ENCODE measurements at places on chromosomes 1 and 21. TPM values are rescaled to one million over a fixed set of nuclear protein-coding genes. Genes with fewer than 3 reads are reported as not detected.

DNA sequence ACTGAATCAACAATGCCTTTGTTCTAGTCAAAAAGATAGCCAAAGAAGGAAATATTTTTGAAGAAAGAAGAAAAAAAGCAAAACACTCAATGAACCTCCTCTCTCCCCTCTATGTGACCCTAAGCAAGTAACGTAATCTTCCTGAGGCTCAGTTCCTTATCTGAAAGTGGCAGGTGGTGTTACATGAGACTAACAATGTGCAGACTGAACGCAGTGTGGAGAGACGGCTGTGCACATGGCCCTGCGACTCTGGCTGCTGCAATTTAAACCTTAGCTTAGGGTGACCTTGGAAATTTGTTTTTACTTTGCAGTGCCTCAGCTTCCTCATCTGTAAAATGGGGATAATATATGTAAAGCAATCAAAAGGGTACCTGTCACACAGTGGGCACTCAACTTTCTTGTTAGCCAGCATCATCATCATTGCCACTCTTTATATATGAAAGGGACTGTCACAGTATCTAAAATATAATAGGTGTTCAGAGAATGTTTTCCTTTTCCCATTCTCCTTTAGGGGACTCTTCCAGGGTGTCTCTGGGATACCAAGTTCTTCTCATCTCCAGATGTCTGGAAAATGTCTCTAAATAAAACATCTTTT is 100.1 kb upstream of the JUN start:
- DNase-seq, result no peak

TMPRSS2 gene
- total RNA-seq, result 22.6 TPM

DNA sequence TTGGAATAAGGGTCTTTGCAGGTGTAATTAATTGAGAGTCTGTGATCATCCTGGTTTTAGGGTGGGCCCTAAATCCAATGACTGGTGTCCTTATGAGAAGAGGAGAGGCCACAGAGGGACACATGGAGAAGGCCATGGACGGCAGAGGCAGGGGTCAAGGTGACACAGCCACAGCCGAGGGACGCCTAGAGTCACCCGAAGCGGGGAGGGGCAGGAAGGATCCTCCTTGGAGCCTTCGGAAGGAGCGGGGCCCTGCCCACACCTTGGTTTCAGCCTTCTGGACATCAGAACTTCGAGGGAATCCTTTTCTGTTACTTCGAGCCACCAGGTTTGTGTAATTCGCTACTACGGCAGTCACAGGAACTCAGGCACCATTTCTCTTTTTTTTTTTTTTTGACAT is 31.1 kb downstream of the RRP1 start:
- DNase-seq, result no peak

DNA sequence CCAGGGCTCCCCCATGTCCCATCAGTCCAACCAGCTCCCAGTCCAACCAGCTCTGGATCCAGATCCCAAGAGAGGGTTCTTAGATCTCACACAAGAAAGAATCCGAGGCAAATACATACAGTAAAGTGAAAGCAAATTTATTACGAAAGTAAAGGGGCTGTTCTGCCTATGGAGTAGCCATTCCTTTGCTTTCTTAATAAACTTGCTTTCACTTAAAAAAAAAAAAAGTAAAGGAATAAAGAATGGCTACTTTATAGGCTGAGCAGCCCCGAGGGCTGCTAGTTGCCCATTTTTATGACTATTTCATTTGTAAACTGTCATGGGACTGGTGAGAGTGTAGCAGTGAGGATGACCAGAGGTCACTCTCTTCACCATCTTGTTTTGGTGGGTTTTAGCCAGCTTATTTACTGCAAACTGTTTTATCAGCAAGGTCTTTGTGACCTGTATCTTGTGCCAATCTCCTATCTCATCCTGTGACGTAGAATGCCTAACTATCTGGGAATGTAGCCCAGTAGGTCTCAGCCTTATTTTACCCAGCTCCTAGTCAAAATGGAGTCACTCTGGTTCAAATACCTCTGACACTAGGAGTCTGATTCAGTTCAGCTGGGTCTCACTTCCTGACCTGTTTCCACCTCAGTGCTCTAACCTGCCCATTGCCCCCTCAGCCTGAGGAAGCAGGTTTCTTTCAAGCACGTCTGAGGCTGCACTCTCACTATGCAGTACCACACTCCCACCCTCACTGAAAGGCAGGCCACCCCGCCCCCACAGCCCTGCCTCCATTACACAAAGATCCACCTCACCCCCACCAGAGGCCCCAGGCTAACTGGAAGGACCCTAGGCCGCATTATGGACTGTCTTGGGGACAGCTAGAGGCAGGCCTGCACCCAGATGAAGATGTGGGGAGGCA is 26.5 kb upstream of the ATP2B4 start:
- no peak for DNase-seq

DNA sequence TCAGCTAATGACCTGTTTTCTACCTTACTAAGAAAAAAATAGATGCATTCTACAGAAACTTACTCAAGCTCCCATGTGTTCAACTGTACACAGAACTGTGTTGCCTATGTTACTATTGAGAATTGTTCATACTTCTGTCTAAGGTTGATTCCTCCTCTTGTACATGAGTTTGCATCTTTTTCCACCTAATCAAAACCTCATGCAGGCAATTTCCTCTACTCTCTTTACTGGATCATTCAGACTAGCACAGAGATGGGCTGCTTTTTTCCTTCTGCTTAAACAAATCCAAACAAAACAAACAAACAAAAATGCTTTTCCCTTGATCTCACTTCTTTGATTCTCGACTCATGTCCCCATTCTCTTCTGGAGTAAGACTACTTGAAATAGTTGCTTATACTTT is 58.8 kb upstream of the PTGFR start:
- DNase-seq, result no peak

GRCh38 chr1:76059451-76059850 is 15.1 kb upstream of the ST6GALNAC3 start:
- no peak for DNase-seq

DNA sequence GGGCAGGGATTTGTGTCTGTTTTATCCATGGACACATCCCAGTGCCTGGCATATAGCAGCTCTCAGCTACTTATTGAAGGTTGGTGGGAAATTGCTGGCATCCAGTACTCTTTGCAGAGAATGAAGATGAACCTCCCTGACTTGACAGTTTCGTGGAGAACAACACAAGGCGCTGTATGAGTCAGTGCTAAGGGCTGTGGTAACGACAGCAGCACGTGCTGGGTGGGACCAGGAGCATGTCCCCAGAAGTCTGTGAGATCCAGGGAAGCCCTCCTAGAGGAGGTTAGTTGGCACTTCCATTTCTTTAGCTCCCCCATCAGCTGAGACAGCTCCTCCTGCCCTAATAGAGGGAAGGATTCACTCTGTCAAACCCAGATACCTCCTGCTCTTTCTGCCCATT is 25.9 kb upstream of the IL19 start:
- DNase-seq, result no peak

AQP10 gene
- total RNA-seq, result not detected

DNA sequence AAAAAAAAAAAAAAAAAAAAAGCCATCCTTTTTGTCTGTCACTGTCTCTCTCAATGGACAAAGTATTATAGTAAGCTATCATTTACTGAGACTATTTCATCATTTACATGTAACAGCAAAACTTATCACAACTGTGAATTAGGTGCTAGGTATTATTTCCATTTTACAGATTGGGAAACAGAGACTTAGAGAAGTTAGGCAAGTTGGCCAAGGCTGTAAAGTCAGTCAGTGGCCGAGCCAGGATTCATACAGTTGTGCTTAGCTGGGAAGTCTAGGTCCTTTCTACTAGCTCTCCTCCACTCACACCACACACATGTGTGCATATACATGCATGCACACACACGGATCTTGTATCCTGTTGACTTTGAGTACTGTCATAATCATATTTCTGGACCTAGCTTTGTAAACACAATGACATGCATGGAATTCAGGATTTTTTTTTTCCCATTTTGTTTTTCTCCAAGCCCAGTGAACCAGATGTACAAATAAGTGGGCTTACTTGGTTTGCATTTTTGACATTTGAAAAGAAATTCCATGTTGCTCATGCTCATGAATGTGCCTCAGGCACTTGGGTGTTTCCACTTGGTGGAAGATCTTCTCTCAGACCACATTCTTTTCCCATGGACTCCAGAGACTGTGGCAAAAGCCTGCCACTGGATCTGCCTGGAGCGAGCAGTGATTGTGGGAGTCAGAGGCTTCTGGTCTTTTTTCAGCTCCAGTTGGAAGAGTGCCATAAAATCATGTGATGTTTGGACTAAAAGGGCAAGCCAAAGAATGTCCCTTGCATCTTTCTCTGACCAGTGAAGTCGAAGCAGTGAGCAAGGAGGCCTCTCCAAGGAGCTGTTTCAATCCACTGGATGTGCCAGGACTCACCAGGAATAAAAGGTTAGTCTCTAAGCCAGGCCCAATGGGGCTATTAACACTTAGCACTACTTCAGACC is 61.7 kb upstream of the DNAJC6 start:
- DNase-seq, result no peak

DNA sequence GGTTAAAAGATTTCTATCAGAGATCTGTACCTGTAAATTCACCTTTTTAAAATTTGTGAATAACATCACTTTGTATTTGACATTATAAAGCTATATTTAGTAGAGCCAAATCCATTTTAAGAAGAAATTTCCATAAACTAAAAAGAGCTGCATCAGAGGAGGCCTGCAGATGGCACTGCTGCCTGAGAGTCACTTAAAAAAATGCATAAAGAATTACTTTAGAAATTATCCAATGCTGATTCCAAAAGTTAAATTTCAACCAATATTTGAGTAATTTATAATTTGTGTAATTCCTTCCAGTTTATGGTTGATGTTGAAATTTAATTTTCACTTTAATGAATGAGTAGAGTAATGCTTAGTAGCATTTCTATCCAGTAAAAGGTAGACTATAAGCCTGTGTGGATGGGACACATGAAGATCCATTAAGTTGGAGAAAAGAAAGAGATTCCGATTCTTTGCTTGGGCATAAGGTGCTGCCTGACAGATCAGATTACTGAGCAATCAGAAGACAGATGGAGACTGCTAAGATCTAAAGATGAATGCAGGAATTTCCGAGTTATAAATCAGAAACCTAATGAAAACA is 20.7 kb upstream of the RPE65 start:
- DNase-seq, result no peak

- DNase-seq, result no peak
These were observed 5.7 kb downstream of the ALG14 start for GRCh38 chr1:95067062-95067461.

- no peak for DNase-seq
These were observed 11.7 kb downstream of the C1orf216 start for GRCh38 chr1:35706846-35707600.

DNA sequence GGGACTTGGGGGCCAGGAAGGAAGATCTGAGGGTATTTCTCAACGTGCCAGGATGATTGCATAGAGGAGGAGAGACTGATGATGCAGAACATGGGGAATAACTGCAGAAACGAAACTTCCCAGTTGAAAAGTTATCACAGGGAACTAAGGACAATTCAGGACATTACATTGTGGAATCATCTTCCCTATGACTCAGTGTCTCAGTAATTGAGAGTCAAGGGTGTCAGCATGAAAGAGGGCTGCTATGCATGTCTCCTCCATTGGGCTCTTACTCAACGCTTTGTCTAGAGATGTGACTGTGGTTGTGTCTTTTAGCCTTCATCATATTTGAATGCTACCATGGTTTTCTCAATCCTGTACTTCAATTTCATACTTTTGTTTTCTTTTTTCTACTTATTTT is 48.9 kb upstream of the PTGFR start:
- no peak for DNase-seq

DNA sequence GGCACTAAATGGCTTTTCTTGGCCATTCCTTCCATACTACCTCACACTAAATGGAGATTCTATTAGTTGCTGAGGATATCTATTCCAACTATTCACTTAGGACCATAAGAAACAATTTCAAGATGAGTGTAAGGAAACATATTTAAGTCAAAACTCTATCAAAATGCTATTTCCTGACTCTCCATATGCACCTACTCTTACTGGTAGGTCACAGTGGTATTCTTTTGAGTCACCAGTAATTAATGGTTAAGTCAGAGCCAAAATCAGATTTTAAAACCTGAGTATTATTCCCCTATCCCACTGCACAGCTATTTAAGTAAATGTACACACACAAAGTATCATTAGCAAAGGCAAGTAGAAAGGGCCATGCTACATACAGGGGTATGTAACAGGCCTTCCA is 50.3 kb downstream of the ARID4B start:
- no peak for DNase-seq

PLEKHA6 gene
- total RNA-seq, result 14.8 TPM

DNA sequence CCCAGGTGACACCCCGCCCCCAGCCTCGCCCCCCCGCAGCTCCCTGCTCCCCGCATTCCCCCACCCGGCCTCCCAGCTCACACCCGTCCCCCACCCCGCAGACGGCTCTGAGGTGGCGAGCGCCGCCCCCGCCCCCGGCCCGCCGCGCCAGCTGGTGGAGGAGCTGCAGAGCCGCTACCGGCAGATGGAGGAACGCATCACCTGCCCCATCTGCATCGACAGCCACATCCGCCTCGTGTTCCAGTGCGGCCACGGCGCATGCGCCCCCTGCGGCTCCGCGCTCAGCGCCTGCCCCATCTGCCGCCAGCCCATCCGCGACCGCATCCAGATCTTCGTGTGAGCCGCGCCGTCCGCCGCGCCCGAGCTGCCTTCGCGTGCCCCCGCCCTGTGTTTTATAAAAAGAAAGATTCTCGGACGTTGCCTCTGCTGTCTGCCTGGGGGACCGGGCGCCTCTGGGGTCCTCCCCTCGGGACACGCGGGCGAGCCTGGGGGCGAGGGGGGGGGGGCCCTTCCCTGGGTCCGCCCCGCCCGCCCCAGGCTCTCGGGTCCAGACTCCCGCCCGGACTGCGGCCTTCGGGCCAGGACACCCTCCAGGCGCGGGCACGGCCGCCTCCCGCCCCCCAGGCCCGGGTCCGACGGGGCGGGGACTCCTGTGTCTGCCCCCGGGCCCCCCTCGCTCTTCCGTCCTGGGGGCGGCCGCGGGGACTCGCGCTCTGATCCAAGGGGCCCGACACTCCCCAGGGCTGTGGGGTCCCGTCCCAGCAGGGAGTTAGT is 1.6 kb upstream of the MMP23B start:
- no peak for DNase-seq

GRCh38 chr1:160910170-160910750 is 25.3 kb upstream of the ITLN1 start:
- DNase-seq, result no peak

DNA sequence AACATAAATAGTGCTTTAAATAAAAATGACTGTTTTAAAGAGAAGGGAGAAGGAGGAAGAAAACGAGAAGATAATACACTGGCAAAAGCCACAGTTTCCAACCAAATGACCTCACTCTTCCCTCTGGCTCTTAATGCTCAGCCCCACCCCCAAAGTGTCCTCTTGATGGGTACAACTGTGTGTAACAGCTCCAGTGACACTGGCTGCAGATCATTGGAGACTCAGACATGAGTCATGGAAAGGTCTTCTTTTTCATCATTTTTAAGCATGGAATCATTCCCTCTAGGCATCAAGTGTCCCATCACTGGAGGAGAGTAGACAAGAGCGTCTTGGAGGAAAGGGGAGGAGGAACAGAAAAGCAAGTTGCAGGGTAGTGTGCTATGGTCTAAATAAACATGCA is 333.0 kb downstream of the PAPPA2 start:
- no peak for DNase-seq
